ENCODE measurements at places on chromosomes 4 and X.

DNA sequence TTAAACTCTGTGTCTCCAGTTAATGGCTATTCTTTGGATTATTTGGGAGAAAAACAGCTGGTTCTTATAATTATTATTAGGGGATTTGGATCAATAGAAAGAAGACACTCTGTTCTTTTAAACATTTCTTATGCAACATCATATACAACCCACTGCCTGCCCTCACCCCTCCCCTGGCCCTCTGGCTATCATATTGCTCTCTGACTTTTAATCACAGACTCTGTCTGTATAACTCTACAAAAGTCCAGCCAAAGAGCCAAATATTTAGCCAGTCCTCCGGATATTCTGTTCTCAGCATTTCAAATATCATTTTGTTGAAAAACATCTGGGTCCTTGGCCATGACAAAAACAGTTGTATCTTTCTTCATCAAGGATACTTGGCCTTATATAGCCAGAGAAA lies 19.0 kb upstream of the PACRGL start:
- DNase-seq = no peak

DNA sequence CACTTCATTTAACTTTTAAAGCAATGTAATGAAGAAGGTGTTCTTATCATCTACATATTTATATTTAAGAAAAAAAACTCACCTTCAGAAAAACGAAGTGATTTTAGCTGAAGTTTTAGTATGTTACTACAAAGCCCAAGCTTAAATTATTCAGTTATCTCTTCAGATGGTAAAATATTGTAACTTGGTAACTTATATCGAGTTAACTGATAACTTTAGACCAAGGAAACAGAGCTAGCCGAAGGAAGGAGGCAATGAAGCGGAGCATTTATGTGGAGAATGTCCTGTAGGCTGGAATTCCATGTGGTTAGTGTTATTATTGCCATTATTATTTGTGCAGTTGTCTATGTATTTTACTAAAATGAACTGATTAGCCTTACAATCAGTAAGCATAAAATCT lies 1102.1 kb upstream of the LCORL start:
- DNase-seq = no peak

GRCh38 chr4:150209140-150209829 lies 131.0 kb downstream of the DCLK2 start:
- DNase-seq = no peak

GRCh38 chrX:10156199-10157031 lies at the start of gene CLCN4:
CLCN4 (plus strand) TSS chrX:10156975; CDS start chrX:10185033, 28,058 bp downstream.
- no peak for DNase-seq

- DNase-seq = no peak
Measured at GRCh38 chr4:144967161-144967560, 130.8 kb downstream of the ANAPC10 start.

- DNase-seq = no peak
Measured at GRCh38 chr4:81808011-81808672, 336.4 kb upstream of the RASGEF1B start.

DNA sequence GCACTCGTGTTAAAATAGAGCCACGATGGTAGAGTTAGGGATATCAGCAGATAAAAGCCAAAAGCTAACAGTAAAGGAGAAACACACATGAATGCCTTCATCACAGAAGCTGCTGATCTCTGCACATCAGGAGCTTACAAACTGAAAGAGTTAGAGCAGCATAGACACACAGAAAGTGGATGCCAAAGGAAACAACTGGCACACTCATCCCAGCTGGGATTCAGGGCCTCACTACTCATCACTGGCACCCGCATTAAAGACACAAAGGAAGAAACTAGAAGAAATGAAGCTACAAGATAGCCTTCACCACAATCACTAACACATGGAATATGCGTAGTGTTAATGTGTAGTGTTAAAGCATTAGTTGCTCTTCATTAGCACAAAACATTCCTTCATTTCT lies 156.4 kb upstream of the TBL1X start:
- no peak for DNase-seq

DNA sequence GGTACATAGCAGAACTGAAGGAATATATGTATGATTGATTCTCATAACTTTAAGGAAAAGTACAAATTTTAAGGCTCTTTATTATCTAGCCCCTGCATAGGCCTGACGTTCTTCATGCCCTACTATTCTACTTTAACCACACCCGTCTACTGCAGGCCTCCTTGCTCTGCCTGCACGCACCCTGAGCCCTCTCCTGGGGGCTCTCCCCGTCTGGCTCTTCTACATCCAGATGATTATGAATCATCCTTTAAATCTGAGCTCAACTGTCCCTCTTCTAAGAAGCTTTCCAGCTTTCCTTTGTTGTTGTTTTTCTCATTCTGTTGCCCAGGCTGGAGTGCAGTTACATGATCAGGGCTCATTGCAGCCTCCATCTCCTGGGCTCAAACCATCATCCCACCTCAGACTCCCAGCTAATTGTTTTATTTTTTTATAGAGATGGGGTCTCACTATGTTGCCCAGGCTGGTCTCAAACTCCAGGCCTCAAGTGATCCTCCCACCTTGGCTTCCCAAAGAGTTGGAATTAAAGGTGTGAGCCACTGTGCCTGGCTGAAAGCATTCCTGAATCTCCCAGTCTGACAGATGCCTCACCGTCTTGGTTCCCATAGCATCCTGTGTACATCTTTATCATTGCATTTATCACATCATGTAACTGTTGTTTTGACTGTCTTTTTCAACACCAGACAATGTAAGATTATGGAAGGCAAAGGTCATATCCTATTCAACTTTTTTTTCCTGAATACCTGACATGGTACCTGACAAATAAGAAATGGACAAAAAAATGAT lies 89.2 kb downstream of the WDFY3 start:
- DNase-seq = no peak

GRCh38 chr4:37922328-37922727 lies 31.4 kb downstream of the TBC1D1 start:
- DNase-seq = no peak

- no peak for DNase-seq
Measured at GRCh38 chr4:109738104-109738872, 8.4 kb upstream of the PLA2G12A start.

DNA sequence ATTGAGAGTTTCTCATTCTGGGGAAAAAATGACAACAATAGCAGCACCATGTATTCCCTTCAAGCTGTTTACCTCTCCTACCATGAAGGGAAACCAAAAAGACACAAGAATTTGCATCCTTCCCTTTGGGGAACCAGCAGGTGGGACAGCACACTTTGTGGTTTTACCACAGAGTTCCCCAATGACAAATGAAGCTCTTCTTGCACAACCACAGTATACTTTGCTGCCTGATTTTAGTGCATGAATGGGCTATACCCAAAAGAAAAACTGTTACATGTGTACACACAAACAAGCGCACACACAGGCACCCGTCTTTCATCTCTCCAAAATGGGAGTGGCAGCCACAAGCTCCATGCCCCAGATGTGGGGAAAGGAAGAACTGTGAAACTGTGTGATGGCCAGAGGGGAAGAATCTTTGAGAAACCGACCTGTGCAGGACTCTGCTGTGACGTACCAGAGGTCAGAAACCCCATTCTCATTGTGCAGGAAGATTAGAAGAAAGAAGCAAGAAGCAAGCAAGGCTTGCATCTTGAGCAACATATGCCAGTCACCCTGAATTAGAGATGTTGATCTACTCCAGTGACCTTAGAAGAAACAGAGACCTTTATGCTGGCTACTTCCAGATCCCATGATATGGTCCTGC lies 2.7 kb upstream of the MAML3 start:
- DNase-seq = peak; percentile 30

Measured in CD4-positive, alpha-beta T cell treated with Interleukin-2 at 100 ng/mL for 4 hours (primary cell).